Mucosa of descending colon (tissue), 3 donors: ENCODE measurements at places on chromosomes 3 and 15.
A peak's percentile ranks its signal among the peaks of the same experiment; 100 is the strongest.

GRCh38 chr3:59563072-59563605 is 513.3 kb upstream of the CFAP20DC start:
- DNase-seq = no peak

DNA sequence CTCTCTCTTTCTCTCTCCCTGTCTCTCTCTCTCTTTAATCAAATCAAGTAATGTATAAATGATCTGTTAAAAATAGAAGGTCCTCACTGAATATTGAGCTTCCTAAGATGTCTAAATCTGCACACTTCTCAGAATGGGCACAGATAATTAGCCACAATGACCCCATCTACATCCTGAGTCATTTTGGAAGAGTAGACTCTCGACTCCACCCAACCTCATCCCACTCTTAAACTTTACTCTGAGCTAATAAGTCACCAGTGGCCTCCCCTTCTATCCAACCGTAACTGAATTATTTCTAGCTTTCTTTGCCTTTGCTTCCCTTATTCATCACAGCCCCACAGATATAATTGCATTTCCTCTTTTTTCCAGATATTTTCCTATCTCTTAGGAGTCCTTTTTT is 326.5 kb upstream of the ZNF717 start:
- no peak for DNase-seq

GRCh38 chr15:34047893-34048775 is 9.1 kb upstream of the AVEN start:
- no peak for DNase-seq

DNA sequence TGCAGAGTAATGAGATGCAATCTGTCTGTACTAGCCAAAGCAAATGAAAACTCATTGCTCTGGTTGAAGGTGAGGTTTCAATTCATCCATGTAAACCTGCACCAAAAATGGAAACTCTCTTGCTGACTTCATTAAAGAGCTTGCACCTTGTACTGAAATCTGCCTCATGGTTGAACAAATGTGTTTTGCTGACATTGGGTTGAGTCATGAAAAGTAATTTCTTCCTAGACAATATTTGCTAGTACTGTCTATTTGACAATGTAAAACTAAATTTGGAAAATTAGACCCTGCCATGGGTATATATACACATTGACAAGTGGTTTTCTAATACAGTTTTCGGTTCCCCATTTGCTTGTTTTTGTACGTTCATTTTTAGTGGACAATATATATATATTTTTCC is 33.3 kb downstream of the RYR3 start:
- DNase-seq = no peak

DNA sequence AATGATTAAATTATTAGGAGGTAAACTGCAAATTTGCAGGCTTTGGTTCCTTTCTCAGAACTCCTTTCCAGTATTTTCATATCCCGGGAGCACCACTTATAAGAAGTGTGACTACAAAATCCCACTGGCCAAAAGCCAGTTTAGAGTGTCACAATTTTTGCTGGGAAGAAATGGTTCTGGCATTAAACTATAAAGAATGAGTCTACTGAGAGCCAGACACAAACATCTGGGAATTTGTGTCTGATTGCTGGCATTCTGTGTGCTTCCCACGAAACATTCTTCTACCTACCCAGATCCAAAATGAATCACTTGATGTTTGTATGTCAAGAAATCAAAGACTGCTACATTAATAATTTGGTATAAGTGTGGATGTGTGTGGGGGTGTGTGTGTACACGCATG is 82.8 kb downstream of the DUT start:
- DNase-seq = no peak

DNA sequence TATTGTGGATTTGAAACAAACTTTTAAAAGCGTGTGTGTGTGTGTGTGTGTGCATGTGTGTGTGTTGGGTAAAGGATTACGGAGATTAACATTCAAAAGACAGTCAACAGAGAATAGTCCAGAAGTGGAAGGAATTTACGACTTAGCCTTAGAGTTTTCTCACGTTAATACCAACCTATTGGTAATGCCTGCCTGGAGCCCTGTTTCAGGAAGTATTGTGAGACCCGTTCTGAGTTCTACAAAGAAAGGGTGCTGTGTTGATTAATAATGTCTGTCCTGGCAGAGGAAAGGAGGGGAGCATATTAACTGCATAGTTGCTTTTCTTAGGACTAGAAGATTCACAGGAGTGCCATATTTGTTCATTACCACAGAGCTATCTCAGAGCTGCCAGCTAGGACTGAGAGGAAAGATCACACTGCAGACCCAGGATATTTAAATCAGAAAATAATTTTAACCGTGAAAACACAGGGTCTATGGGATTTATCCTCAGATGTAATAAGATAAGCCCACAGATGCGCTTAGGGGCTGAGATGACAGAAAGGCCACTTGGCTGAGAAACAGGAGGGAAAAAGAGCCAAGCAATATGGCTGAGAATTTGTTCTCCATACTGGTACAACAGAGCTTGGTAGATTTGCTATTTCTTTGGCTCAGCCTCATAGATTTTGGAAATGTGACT is 40.5 kb upstream of the FRMD4B start:
- DNase-seq = no peak

- no peak for DNase-seq
Measured at GRCh38 chr15:46170326-46170725, 535.5 kb downstream of the SQOR start.

DNA sequence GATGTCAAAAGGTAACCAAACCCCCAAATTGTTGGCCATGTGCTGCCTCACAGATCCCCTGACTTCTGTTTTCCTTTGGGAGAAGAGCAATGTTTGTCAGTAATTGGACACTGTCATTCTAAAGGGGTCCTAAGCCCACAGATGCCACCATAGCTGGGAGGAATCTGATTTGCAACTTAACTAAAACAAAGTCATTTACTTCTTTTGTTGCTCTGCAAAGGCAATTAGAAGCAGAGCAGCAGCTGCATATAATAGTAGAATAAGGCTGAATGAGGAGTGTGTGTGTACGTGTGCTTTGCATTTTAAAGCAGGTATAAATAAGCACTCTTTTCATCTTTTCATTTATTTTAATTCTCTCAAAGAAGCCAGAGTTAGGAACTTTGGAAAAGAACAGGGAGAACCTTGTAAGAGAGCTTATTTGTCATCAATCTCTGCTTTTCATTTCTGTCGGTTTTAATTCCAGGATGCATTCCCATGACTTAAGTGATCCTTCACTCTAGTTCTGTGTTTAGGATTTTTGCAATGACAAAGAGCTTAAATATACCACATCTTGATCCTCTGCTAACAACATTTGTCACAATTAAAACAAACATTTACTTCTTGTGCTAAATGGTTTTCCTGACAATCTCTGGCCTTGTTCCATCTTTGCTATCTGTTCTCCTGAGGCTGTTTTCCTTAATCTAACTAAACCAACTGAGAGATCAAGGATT is 530.2 kb upstream of the CBLB start:
- DNase-seq = no peak

GRCh38 chr3:126414406-126414805 is 19.7 kb downstream of the CFAP100 start:
- DNase-seq = no peak

DNA sequence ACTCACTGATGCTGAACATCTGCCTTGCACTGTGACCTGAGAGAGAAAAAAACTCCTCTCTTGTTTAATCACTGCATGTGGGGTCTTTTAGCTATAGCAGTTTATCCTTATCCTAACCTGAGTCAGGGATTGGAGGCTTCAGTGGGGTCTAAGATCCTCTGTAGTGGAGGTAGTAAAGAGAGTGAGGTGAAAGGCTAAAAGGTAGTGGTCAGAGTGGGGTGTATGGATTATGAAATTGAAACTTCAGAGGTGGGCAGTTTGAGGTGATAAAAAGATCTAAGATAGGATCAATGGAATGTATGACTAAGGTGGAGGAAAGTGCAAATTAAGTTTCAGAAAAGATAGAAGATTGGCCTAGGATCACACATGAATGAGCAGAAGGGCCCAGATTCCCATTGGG is 36.5 kb downstream of the DET1 start:
- no peak for DNase-seq

GRCh38 chr15:90902840-90903732 is at the start of gene MAN2A2:
MAN2A2 (plus strand) TSS chr15:90903302; CDS start chr15:90904208, 906 bp downstream.
- peak; percentile 86 for DNase-seq

DNA sequence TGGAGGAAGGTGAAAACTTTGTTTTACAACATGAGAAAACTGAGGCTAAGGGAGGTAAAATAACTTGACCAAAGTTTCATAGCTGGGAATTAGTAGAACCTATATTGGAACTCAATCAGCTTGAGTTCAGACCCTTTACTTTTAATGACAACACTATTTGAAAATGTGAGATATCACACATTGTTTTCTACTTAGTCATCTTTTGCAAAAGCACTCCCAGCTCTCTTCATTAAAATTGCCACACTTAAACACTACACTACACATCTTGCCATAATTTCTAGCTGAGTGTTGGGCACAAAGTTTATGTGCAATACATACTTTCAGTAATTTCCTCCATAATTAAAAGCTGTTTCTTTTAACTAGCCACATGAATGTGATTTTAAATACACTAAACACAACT is 230.4 kb upstream of the DCBLD2 start:
- no peak for DNase-seq

GRCh38 chr3:100496711-100497261 is 4.4 kb downstream of the TMEM45A start:
- no peak for DNase-seq

- no peak for DNase-seq
Measured at GRCh38 chr15:67134067-67134838, 68.9 kb downstream of the SMAD3 start.

DNA sequence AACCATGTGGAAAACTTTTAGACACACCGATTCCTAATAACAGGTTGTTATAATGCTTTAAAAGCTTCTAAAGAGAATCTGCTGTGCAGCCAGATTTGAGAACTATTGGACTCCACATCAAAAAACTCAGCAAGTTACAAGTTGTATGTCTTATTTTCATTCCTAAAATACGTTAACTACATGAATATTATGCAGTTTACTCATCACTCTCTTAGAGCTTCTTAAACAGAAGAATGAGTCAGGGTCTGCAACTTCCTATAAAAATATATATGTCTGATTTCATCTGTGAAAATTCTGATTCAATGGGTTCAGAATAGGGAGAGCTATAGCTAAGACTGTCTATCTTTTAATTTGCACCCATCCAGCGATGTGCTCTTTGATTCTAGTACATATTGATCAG is 244.2 kb upstream of the EPHA3 start:
- DNase-seq = no peak

- DNase-seq = no peak
Measured at GRCh38 chr15:92494806-92495336, 101.2 kb downstream of the ST8SIA2 start.

- no peak for DNase-seq
Measured at GRCh38 chr3:152976239-152976638, 141.3 kb downstream of the P2RY1 start.

- no peak for DNase-seq
Measured at GRCh38 chr3:141405025-141405424, 36.7 kb downstream of the ZBTB38 start.

DNA sequence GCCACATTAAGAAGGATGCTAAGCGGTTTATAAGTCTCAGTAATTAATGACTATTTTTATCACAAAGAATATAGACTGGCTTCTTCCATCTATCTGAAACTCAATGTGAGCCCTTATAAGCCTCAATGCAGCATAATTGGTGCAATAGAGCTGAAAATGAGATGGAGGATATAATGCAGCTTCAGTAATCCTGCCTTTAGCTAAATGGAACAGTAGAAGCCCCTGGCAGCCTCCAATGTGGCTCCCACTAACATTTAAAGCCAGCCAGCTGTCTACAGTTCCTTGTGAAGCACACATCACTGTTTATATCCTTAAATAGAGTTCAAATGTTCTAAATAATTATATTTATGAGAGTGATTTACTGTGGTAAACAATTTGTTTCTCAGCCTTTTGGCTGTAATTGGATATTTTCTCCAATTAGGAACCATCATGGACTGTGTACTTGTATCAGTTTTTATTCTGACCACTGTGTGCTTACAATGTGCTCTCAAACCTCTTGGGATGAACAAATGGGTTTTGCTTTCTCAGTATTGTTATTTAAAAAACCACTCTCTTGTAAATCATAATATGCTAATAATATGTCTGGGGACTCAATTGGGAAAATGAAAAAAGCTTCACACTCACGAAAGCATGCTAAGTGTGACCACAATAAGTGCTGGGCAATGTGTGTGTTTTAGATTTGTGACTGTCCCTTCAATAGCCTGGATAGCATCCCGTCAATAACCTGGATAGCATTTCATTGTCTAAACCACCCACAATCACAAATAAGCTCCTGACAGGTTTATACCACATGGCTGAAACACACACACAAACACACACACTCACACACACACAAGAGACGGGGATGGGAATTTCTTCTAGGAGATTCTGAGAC is 366.6 kb downstream of the GBE1 start:
- no peak for DNase-seq

- DNase-seq = no peak
Measured at GRCh38 chr15:75431270-75431669, 20.2 kb downstream of the SIN3A start.

DNA sequence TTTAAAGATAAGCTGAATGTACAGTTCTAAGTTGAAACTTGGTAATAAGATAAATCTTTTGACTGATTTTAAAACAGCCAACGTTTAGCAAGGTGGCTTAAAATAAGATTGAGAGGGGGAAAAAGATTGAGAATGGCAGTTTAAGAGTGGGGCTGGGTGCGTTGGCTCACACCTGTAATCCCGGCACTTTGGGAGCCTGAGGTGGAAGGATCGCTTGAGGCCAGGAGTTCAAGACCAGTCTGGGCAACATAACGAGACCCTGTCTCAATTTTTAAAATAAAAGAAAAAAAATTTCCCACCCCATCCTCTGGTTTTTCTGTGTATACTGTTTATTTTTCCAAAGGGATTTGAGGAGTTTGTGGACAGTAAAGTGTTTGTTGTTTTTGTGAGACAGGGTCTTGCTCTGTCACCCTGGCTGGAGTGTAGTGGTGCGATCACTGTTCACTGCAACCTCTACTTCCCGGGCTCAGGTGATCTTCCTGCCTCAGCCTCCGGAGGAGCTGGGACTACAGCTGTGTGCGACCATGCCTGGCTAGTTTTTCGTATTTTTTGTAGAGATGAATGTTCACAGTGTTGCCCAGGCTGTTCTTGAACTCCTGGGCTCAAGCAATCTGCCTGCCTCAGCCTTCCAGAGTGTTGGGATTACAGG is 3.0 kb downstream of the MAPK6 start:
- no peak for DNase-seq

DNA sequence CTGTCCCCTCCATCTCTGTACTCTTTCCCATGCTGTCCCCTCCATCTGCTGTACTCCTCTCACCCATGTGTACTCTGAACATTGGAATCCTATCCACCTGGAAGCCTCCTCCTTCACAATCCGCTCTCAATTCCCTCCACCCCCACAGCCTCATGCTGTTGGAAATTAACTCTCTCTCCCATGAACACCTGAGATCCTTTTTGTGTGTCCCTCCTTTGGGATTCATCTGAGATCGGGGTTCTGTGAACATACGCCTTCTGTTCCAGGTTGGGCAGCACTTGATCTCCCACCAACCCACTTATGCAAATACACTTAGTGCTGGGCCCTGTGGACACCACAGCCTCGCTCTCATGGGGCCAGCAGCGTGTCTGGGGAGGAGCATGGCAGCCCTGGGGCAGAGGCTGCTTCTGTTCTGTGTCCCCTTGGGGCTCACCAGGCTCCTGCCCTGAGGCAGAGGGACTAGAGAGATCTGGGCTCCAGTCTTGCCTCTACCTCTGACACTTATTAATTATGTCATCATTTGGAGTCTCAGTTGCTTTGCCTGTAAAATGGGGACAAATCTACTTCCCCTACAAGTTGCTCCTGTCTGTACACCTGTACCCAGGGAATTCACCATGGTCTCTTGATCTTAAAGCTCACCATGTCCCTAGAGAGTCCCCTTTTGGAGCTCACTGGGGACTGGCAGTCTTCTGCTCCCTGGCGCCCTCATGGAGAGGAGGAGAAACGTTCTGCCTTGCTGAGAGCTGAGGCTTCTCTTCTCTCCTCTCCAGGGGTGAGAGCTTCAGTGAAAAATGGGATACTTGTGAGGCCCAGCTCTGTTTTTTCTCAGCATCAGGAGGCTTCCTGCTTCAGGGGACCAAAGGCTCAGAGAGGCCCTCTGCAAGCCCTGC is 42.7 kb downstream of the ITGA11 start:
- DNase-seq = no peak
